SIG-M5 (cell line): ENCODE measurements at places on chromosomes 12 and 14.

DNA sequence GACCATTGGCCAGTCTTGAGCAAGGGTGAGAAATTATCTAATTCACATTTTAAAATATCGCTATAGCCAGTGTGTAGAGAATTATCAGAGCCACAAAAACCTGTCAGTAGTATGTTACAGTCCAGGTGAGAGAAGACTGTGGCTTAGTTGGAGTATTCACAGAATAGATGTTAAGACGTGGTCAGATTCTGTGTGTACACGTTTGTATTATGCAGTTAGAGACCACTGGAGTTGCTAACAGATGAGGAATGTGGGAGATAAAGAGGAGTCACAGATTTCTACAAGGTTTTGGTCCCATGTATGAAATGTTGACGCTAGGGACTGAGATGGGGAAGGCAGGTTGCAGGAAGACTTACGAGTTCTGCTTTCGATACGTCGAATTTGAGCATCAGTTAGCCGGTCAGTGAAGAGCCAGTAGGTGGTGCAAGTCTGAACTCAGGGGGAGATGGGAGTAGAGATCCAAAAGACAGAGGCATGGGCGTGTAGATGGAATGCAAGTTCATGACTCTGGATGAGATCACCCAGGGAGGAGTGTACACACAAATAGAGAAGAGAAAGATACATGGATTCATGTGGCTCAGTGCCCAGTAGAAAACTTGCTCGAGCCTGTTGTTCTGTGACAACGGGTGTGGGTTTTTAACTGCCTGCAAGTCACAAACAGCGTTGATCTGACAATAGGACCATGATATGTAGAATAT is 114.8 kb upstream of the FLRT2 start:
- DNase-seq = no peak

GRCh38 chr12:42786400-42787148 is 197.0 kb upstream of the PRICKLE1 start:
- DNase-seq = no peak

GRCh38 chr12:31119192-31119802 is 45.6 kb downstream of the DDX11 start:
- DNase-seq = no peak

GRCh38 chr12:98698603-98699463 is 53.7 kb downstream of the APAF1 start:
- DNase-seq = no peak

GRCh38 chr14:92844204-92844603 is 50.1 kb downstream of the GOLGA5 start:
- no peak for DNase-seq

GRCh38 chr12:109900752-109901580 is 892 bp downstream of the TCHP start:
- no peak for DNase-seq

GRCh38 chr12:119090865-119091264 is 87.9 kb upstream of the HSPB8 start:
- DNase-seq = no peak
